Occipital lobe (tissue), 3 donors: ENCODE measurements at places on chromosomes 1 and 21. TPM values are rescaled to one million over a fixed set of nuclear protein-coding genes. Genes with fewer than 3 reads are reported as not detected.

The SAMD13 gene
- total RNA-seq, result 4.5 TPM

The TTLL7 gene
- total RNA-seq, result 215 TPM

- no peak for DNase-seq
Measured at GRCh38 chr1:27569088-27569460, 34.9 kb downstream of the AHDC1 start.

- no peak for DNase-seq
Measured at GRCh38 chr21:27323331-27323730, 356.4 kb upstream of the ADAMTS5 start.

The LCE1C gene
- not detected for total RNA-seq

DNA sequence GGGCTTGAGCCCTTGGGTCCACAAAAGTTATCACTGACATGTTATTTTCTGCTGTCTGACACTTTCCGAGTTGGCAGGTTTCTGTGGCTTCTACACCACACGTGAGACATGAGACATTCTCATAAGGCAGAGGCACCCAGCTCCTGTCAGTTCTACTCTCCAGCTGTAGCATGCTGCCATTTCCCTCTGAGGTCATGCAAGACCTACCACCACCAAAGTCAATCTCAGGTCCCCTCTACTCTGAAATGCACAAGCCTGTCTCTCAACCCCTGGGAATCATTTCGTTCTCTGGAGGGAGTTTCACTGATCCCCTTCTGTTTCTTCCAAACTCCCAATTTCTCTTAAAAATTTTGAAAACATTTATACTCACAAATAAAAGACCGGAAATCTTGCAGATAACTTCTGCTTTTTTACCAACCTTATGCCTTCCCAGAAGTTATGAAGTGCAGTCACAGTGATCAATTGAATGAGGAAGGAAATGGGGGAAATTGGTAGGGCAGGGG lies 39.5 kb upstream of the CR2 start:
- DNase-seq, result no peak

DNA sequence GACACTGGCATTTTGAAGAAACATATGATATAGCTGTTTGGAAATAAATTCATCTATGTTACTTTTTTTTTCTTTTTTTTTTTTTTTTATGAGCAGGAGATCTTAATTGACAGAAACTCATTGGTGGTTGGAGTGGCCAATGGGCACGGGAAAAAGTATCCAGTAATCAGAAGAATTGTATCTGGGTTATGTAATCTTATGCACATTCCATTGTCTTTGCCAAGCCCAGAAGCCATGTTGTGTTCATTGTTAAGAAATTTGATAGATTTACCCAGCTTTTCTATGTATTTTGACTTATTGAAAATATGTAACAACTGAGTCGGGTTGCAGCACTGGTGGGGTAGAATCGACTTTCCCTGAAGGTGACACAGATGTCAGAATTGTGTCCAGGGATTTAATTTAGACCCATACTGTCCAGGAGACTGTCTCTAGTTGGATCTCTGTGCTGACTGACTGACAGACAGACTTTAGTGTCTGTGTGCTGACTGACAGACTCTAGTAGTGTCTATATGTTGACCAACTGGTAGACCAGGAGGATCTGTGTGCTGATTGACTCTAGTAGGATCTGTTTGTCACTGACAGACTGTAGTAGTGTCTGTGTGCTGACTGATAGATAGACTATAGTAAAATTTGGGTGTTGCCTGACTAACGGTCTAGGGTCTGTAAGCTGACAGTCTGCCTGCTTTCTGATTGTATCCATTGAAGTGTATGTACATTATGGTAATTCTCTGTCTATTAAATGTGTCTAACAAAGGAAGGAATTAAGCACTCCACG lies 12.3 kb upstream of the C4BPB start:
- no peak for DNase-seq

The OR14K1 gene
- total RNA-seq, result not detected

The OR2AK2 gene
- total RNA-seq, result 0.78 TPM

GRCh38 chr21:31335957-31336738 lies 7.9 kb downstream of the TIAM1 start:
- DNase-seq, result peak; percentile 58

DNA sequence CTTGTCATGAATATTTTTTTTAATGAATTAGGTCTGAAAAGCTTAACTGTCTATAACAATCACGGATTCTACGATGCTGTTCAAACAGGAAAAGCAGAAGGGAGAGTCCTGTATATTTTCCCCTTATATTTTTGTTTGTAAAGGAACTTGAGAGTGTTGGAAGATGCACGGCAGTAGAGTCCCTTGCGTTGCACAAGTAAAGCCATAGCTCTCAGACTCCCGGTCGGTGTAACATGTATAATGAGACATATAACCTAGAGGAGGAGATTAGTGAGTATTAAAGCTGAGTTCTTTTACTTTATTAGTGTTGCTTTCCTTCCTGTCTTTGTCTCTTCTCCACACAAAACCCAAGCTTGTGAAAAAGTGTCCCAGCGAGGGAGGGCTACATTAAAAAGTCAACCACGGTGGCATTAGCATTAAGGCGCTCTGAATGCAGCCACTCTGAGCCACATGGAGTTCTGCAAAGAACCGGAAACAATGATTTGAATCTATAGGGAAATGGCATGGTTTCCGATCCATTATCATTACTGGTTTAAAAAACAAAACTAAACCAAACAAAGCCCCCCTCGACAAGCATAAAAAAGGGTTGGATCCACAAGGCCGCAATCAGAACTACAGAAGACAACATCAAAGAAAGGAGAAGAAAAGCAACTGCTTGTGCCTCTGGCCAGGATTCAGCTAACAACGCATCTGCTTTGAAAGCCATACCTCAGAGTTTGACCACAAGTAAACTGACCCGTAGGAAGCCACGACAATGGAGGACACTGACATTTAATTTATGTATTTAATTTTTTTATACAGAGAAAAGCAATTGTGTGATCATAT lies 356.8 kb downstream of the LMO4 start:
- no peak for DNase-seq

GRCh38 chr1:214455479-214455878 lies 95.9 kb downstream of the PTPN14 start:
- no peak for DNase-seq

DNA sequence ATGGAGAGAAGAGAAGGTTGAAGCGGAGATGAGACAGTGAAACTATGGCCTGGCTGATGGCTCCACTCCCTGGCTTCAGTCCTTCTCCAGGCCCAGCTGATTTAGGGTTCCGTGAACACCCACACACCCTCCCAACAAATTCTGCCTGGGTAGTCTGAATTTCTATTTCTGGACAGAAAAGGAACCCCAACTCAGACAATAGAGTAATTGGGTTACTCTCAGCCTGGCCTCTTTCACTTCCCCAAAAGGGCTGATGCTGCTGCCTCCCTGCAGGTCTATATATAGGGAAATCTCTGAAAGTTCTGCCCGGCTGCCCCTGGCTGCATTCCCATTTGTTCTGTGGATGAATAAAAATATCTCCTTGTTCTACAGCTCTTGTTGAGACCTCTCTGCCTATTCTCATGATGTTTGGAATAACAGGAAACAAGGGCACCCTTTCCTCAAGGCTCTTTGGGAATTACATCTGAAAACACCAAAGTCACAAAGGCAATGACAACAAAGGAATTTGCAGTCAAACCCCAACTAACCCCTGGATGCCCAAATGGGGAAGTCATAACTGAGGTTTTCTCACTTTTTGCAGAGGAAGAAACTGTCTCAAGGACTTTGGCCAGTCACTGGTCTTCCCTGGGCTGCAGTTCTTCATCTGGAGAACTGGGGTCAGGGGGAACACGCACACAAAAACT lies 11.4 kb upstream of the ZSCAN20 start:
- no peak for DNase-seq

- DNase-seq, result peak; percentile 80
Measured at GRCh38 chr1:27365372-27366112, 1.2 kb downstream of the MAP3K6 start.

The FCRL1 gene
- 0.16 TPM for total RNA-seq

DNA sequence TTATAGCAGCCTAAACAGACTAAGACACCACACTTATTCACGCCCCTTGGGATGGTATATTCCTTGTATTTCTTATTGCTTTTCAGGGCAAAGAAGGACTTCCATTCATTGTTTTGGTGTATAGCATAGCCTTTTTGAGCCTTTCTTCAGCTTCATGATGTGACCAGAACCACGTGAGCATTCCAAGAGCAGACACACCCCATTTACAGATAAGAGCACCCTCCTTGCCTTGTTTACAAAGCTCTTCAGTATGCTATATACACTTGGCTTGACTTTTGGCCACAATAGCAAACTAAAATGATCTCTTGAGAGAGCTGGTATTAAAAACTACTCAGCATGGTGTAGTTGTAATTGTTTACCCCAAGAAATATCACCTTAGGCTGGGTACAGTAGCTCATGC lies 78.7 kb downstream of the PIK3R3 start:
- no peak for DNase-seq

The ANGEL2 gene
- total RNA-seq, result 103 TPM

DNA sequence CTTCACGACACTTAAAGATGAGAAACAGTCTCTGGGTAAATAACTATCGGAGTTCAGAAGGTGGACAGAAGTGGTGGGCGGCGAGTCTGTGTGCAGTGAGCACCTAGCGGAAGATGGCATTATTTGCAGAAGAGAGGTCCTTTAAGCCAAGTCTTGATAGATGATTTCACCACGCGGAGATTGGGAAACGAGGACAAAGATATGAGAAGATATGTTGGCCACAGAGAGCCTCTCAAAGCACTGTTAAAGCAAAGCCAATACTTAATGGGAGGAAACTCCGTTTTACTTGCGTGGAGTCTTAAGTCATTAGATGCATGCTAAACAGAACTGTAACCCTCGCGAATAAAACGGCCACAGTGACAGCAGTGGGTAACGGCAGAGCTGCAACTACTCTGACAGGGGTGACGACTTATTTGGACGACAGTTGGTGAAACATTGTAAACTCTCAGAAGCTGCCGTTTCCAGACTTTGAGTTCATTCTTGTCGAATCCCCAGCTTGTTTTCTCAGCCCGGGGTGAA lies 577 bp upstream of the CEP350 start:
- no peak for DNase-seq

The ARHGEF16 gene
- 0.16 TPM for total RNA-seq

DNA sequence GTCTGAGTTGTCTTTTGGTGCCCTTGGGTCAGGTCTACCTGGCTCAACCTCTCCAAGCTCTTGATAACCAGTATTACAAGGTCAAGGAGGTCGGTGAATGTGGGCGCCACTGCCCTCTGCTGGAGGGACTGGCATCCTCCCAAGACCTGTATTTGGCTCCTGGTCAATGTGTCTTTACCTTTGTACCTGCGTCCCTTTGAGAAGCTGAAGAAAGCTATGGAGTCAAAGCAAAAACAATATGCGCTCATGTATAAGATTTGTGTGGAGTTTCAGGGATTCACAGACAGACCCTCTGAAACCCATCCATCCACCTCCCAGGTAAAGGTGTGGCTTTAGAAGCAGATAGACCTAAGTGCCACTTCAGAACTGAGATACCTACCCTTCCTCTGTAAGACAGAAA lies 61.8 kb upstream of the NBL1 start:
- no peak for DNase-seq

The MRPS6 gene
- total RNA-seq, result 21.5 TPM

- no peak for DNase-seq
Measured at GRCh38 chr21:26783466-26784195, 61.6 kb downstream of the ADAMTS1 start.

The MARCKSL1 gene
- 356 TPM for total RNA-seq

DNA sequence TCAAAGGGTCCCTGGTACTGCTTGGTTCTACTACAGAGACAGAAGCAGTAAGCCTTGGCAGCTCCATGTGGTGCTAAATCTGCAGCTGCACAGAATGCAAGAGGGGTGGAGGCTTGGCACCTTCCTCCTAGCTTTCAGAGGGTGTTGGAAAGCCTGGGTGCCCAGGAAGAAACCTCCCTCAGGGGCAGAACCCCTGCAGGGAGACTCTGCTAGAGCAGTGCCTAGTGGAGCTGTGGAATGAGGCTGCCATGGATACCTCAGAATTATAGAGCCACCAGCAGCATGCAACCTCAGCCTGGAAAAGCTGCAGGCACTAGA lies 76.2 kb upstream of the TLR5 start:
- DNase-seq, result no peak

DNA sequence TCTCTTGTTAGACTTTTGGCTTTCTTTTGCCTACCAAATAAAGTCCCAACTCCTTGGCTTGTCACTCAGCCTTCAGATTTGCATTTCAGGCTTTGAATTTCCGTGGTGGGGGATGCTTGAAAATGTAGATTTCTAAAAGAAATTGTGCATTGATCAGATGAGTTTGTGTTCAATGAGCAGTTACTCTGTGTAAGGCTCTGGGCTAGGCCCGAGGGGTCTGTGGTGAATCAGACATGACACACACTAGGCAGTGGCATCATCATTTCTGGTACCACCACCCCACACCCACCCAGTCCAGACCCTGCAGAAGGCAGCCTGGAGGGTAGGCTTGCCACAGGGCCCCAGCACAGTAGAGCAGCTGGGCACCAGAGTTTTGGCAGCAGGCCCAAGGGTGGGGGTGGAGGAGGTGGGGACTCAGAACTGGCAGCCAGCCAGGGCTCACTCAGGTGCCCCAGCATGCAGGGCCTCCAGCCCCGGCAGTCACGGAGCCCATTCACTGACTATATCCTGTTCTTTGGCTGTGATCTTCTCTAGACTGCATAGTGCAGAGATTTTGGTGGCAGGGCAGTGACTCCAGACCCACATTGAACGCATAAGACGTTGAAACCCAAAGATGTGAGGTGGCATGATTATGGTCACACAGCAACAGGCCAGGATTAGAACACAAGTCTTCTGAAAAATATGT lies 97.2 kb upstream of the ARTN start:
- DNase-seq, result no peak

- no peak for DNase-seq
Measured at GRCh38 chr1:11529763-11530730, 51.1 kb downstream of the DISP3 start.

DNA sequence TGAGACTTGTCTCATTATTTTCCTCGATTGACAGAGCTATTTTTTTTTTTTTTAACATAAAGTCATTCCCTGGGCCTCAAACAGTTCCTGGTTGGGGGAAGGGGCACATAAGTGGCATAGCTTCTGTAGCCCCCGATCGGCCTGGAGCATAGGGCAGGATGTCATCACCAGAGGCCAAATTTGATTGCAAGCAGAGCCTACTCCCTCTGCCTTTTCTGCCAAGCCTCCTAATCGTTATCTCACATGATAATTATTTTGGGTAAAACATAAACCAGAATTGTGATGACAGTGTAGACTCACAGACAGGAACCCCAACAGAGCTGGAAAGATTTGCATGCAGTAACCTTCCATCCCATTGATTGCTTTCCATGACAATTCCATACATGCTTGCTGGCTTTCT lies 404.8 kb downstream of the PCP4 start:
- DNase-seq, result no peak

The ITLN1 gene
- total RNA-seq, result 0.47 TPM

GRCh38 chr1:207486198-207486597 lies 9.8 kb upstream of the CR1 start:
- DNase-seq, result no peak

- no peak for DNase-seq
Measured at GRCh38 chr1:117146575-117147340, 25.2 kb upstream of the TRIM45 start.

GRCh38 chr1:20974069-20974468 lies 187.0 kb upstream of the HP1BP3 start:
- no peak for DNase-seq

The NR1I3 gene
- 0.47 TPM for total RNA-seq

The KRTAP13-3 gene
- not detected for total RNA-seq

GRCh38 chr1:1548591-1548990 lies 8.2 kb upstream of the TMEM240 start:
- no peak for DNase-seq

GRCh38 chr1:17569200-17570139 lies 30.0 kb downstream of the ARHGEF10L start:
- DNase-seq, result peak; percentile 55
